Hematopoietic multipotent progenitor cell treated with erythropoietin and hydrocortisone succinate and interleukin-3 and kit ligand, for 8 days (in vitro differentiated cells): ENCODE measurements at places on chromosomes 13 and 19.
A peak's percentile ranks its signal among the peaks of the same experiment; 100 is the strongest.

GRCh38 chr13:107864543-107865317, 350.6 kb downstream of the LIG4 start:
- peak; percentile 42 for DNase-seq

DNA sequence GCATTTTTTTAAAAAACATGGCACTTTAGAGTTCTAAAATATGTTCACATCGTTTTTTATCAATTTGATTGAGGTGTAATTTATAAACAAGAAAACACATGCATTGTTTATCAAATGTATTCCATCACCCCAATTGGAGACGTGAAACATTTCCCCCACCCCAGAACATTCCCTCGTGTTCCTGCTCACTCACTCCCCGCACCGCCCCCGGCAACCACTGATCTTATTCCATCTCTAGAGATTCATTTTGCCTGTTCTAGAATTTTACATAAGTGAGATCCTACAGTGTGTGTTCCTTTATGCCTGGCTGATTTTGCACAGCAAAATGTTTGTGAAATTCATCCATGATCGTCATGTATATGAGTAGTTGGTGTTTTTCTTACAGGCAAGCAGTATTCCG, 50.5 kb upstream of the KCTD15 start:
- DNase-seq = no peak

GRCh38 chr13:50365408-50366391, 350.5 kb downstream of the KCNRG start:
- no peak for DNase-seq

GRCh38 chr13:38785490-38785889, 98.6 kb downstream of the FREM2 start:
- no peak for DNase-seq

DNA sequence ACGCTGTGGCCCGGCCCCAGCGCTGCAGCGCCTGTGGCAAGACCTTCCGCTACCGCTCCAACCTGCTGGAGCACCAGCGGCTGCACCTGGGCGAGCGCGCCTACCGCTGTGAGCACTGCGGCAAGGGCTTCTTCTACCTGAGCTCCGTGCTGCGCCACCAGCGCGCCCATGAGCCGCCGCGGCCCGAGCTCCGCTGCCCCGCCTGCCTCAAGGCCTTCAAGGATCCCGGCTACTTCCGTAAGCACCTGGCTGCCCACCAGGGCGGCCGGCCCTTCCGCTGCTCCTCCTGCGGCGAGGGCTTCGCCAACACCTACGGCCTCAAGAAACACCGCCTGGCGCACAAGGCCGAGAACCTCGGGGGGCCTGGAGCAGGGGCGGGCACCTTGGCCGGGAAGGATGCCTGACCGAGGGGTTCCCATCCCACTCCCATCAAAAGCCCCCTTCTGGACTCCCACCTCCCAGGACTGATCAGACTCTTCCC, 7.9 kb downstream of the ZNF784 start:
- no peak for DNase-seq

- no peak for DNase-seq
Observed at GRCh38 chr13:60646620-60647019, 249.6 kb downstream of the TDRD3 start.

DNA sequence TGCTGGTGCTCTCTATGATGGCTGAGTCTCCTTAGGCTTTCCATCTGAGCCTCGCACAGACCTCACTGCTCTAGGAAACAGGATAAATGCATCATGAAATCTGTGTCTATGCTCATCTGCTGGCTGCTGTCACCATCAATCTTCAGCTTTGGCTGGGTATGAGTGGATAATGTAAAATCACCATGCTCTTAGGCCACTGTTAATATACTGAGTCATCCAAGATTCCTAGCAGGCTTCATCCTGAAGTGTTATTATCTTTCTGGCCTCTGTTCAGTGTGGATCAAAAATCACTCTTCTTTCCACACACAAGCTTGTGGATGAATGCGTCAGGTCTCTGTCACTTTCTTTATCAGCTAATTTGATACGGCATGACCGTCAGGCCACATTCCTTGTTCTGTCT, 317.4 kb downstream of the NALCN start:
- no peak for DNase-seq

GRCh38 chr13:73861136-73861535, 273.1 kb downstream of the KLF12 start:
- no peak for DNase-seq

- no peak for DNase-seq
Observed at GRCh38 chr13:91146601-91147000, 200.9 kb upstream of the MIR17HG start.

DNA sequence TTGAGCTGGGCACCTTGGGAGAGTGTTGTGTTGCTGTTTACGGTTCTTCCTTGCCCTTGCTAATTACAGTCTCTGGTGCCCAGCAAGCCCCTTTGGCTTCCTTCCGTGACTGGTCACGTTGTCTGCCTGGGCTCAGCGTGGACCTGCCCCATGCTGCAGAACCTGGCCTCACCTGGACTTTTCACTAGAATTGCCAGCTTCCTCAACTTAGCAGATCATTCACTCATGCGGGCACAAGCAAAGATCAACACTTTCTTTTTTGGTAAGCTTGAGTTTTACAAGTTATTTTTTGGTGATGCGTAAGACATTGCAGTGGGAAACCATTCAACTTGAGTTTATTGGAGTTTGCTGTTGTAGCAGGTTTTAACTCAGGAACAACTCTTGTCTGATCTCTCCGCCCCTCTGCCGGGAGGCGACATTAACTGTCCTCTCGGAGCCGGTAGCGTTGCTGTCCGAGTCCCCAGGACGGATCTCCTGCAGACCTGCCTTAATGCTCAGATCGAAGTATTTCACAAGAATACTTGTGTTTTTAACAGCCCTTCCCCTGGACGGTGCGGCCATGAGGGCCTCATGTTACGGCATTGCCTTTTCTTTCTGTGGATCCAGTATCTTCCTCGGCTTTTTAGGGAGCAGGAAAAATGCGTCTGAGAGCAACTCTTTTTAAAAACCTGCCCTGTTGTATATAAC, 15.7 kb upstream of the TEX29 start:
- no peak for DNase-seq

DNA sequence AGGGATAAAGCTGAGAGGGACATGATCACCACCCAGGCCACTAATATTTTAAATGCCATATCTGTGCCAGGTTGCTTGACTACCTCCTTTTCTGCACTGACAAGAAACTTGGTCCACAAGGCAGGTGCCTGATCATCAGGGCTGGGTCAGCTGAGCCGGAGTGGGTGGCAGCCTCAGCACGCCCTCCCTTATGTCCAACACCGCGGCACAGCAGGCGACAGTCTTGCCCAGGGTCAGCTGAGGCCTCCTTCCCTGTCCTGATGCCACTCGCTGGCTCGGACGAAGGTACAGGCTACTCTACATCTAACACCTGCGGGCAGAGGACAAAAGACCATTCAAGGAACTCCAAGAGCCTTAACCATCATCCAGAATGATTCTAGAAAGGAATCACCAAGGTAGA, 16.9 kb downstream of the ZC3H4 start:
- DNase-seq = no peak

GRCh38 chr19:45103508-45104319, 10.7 kb downstream of the PPP1R37 start:
- no peak for DNase-seq

GRCh38 chr19:31171936-31172335, 177.3 kb downstream of the TSHZ3 start:
- no peak for DNase-seq

DNA sequence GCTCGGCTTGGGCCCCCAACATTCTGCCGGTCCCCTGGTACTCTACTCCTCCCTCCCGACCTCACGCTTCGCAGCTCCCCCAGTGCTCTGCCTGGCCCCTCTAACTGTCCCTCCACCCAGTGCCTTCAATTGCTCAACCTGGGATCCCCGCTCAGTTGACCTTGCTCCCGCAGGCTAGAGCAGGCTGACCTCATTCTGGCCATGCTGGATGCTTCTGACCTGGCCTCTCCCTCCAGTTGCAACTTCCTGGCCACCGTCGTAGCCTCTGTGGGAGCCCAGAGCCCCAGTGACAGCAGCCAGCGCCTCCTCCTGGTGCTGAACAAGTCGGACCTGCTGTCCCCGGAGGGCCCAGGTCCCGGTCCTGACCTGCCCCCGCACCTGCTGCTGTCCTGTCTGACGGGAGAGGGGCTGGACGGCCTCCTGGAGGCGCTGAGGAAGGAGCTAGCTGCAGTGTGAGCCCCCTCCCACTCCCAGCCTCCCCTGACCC, 3.6 kb downstream of the GTPBP3 start:
- no peak for DNase-seq

GRCh38 chr13:35995136-35995535, 136.0 kb downstream of the DCLK1 start:
- no peak for DNase-seq

DNA sequence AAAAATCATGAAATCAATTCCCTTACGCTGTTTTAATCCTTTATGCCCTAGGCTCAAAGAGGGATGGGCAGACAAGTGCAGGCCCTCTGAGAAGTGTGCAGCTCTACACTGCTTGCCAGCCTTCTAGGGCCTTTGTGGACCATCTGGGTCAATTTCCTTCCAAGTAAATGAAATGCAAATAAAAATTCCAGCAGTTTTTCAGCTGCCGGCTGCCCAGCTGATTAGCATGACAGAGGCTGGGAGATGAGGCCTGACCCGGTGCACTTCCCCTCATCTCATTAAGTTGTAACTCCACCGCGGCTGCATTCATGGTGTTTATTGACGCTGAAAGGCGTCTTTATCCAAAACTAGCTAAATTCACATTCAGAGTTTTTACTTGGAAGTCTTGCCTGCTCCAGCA, 47.5 kb upstream of the GSX1 start:
- DNase-seq = no peak
